ENCODE measurements at places on chromosomes 6 and 20.

DNA sequence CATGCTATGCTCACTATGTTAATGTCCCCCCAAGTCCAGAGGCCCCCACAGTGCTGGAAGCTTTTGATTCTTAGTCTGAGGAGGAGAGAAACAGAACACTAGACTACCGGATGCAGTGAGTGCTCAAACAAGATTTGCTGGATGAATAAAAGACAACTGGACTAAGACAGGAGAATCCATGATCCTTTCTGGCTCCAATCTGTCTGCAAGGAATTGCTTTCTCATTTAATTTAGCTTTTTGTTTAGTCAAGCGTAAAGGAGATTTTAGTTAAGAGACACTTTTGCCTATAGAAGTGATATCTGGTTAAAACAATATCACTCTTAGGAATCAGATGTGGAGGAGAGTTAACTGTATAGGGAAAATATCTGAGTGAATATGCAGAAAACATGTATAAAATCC is 13.5 kb downstream of the LYRM4 start:
- no peak for DNase-seq

DNA sequence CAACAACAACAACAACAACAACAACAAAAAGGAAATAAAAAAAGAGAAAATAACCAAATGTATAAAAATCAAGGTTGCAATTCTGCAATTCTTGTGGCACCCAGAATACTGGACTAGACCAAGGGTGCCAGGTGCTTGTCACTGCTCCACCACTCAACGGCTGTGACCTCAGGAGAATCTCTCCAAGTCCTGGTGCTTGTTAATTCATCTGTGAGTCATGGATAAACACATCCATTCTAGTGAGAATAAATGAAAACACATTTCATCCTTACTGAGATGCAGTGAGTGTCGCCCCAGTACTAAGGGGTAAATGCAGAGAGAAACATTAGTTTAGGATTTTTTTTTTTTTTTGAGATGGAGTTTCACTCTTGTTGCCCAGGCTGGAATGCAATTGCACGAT is 32.0 kb downstream of the HLA-C start:
- no peak for DNase-seq

DNA sequence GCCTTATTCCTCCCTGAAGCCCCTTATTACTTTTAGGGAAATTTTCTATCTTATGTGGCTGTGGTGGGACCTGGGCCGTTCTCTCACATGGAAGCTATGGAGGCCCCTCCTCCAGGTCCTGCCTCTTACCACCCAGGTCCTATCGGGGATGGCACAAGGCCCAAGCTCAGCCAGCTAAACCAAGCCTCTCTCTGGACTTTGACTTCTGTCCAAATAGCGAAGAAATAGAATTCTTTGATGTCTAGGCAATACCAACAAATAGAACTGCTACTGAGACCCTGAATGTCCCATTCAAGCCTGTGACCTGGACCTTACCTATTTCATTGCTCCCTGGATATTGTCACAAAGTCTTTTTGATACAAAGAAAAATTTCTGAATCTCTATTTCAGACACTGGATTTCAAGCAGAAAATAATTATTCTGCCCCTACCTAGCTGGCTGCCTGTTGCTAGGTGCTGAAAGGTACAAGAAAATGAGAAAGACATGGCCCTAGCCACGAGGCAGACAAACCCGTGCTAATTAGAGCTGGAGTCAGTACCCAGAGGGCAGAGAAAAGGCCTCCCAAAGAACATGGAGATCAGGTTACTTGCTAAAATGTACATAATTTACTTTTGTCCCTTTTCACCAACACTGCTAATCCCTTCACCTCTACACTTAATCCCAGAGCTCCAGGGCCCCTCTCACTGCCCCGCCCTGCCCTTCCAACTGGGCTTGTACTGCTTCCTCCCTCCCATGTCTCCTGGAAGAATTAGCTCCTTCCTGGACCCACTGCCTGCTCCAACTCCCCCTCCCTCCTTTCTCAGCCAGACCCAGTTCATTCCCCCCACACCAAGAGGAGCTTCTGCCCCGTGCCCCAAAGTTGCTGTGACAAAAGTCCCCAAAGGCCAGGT is 15.5 kb upstream of the NNAT start:
- DNase-seq: no peak

GRCh38 chr20:36614781-36615557 is 9.4 kb downstream of the RAB5IF start:
- no peak for DNase-seq
